ENCODE measurements at places on chromosomes 13 and 19. TPM values are rescaled to one million over a fixed set of nuclear protein-coding genes. Genes with fewer than 3 reads are reported as not detected.
A peak's percentile ranks its signal among the peaks of the same experiment; 100 is the strongest.

GRCh38 chr19:40315812-40316470 is 30.8 kb upstream of the AKT2 start:
- no peak for DNase-seq

GRCh38 chr13:60035874-60036273 is 127.9 kb downstream of the DIAPH3 start:
- no peak for DNase-seq

DNA sequence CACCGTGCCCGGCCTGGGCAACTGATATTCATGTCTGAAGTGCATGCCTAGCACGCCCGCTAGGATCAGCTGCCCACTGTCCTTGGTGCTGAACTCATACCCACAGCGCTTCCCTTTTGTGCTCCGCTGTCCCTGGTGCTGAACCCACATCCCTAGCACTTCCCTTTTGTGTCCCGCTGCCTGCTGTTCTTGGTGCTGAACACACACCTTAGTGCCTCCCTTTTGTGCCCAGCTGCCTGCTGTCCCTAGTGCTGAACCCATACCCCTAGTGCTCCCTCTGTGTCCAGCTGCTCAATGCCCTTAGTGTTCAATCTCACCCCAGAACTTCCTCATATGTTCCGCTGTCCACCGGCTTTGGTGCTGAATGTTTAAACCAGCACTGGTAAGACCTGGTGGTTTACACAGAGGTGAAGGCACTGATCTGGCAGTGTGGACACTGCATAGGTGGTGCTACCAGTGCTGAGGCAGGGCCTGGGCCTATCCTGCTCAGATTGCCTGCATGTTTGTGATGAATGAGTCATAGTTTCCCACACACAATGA is 26.3 kb upstream of the SIGLEC11 start:
- peak; percentile 96 for DNase-seq

DNA sequence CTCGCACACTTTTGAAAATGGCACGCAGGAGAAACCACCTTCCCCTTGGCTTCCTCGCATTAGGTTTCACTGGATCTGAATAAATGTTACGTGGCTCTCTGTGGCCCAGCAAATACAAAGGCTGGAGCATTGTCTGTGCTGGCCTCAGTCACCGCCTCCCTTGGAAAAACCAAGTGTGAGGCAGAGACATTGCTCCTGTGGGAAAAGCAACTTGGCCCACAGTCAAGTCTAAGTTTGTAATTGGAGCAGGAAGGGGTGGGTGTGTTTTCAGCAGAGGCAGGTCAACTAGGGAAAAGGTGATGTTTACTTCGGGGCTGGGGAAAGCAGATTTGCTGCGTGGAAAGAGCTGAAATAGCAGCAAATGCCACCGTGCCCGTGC is 101.6 kb downstream of the IRS2 start:
- no peak for DNase-seq

- DNase-seq: no peak
Observed at GRCh38 chr13:51777921-51778320, 26.0 kb downstream of the DHRS12 start.

NPHS1 gene
- polyA plus RNA-seq: 0.34 TPM

DNA sequence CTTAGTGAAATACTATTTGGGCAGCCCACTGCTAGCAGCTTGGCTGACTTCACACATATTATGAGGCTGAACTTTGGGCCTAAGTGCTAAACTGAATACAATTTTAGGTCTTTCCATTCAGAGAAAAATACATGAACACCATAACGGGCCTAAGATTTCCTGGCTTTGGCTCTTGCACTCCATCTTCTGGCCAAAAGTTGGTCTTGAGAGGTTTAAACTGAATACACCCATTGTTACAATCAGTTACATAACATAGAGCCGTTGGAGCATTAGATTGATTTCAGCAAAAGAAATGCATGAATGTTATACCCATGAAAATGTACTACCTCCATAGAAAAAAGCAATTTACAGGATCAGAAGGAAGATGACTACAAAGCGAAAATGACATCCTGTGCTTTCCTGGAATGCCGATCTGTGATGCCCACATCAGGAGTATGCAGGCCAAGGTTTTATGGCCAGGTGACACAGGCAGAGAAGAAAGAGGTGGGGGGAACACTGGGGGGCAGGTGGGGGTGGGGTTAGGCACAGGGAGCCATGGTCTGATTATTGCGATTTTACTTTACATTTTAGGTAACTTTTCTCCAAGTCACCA is 11.1 kb upstream of the SHISA2 start:
- peak; percentile 53 for DNase-seq

- DNase-seq: no peak
Observed at GRCh38 chr13:77925616-77926015, 7.0 kb upstream of the EDNRB start.

DNA sequence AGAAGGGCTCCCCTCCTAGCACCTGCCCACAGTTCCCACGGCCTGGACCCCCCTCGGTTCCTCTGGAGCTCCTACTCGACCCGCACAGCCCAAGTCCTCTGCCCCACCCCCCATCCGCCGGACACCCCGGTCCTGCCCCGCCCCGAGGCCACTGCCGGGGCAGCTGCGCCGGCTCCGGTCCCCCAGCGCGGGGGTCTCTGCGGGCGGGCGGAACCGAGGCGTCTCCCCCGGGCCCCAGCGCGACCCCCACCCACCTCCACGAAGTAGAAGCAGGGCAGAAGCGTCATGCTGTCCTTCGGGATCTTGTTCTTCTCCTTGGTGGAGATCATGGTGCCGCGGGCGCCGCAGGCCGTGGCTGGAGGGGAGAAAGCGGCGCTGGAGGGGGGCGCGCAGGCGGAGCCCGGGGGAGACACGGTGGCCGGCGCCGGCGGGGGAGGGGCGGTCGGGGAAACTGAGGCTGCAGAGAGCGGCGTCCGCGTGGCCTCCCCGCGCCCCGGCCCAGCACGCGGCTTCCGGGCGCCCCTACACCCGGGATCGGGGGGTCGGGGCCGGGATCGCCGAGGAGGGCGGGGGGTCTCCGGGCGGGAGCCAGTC is 427 bp downstream of the PLPPR3 start:
- no peak for DNase-seq

ZNF569 gene
- 6.8 TPM for polyA plus RNA-seq

DNA sequence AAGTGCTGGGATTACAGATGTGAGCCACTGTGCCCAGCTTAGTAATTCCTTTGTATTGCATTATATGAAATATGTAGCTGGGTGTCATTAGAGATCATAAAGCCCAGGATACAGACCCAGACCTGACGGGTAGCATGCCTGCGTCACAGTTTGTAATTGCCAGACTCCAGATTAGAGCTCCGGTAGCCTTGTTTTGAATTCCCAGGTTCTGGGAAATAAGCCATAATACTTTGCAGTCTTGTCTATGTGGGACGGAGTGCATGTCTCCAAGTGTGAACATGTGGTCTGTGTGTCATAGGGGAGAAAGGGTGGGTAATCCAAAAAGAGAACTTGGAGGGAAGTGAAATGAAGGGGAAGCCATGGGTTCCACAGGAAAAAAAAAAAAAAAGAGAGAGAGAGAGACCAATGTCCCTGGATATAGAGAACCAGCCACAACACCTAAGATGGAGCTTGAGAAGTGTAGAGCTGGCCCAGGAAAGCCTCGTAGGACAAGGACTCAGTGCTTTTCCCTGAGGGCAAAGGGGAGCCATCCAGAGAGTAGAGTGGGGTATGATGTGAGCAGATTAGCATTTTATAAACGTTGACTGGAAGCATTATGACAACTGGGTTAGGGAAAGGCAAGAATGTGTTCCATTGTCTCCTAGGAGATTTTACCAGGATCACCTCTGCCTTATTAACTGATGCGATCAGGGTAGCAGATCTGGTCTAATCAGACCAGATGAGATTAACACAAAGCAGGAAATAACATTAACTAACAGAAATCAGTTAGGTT is 2.6 kb downstream of the ZSCAN4 start:
- no peak for DNase-seq

DNA sequence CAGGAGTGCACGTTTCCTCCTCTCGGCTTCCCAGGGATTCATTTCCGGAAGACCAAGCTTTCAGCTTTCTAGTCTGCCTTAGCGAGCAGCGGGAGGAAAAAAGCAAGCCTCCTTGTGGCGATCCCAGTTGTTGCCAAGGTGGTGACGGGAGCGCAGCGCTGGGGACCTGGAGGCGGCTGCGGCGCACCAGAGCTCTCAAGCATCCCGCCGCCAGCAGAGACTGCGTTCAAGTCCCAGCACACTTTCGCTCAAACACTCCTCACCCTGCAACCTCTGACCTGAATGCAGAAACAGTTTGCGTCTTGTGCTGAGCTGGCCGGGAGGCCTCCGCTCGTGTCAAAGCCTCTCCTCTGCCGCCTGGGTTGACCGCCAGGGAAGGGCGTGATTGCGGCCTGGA is 4.9 kb downstream of the GSX1 start:
- no peak for DNase-seq

USF2 gene
- polyA plus RNA-seq: 151 TPM

DNA sequence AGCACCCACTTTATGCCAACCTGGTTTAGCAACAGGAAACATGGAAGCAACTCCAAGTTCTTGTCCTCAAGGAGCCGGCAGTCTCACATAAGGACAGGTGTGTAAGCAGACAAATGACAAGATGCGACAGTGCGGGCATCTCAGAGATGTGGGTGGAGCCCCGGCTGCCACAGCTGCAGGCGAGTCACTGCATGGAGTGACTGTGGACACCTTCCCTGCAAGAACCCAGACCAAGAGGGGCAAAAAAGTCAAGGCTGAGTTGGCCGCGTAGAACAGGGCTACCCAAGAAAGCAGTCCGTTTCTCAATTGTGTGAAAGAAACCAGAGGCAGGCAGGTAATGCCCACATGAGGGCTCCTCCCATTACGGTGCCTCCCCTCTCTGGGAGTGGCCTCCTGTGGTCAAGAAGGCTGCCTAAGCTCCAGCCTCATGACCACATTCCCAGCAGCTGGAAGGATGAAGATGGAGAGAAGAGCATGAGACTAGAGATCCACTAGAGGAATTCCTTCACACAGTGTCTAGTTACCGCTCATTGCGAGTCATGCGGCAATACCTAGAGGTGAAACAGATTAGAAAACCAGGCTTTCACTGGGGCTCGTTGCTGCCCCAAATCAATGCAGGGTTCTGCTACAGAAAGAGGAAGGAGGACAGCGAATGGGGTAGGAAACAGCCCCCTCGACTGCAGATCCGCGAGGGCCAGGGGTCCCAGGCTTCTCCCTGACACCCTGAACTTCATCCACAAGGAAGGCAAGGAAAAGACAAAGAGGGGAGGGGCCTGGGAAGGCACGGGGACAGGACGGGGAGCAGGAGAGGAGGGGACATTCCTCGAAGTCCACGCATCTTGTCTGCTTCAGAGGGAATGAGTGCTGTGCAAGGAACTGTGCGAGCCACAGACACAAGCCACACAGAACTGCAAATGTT is 80.2 kb downstream of the SPACA7 start:
- no peak for DNase-seq

GRCh38 chr19:743168-743687 is 7.7 kb upstream of the MISP start:
- no peak for DNase-seq

DNA sequence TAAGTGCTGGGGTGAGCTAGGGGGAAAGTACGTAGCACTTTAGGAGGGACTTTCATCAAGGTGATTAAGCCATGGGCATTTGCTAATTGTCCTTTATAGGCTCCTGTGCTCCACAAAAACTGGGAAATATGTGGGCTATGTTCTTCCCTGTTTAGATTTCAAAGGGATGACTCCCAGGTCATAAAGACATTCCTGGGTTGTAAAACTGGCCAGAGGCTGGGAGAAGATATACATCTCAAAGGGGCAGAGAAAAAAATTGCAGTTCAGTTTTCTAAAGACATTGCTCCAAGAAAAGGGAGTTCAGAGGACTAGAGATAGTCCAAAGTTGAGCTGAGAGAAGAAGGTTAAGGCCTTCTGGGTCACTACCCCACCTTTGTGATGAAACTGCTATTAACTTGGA is 204.8 kb downstream of the MYO16 start:
- DNase-seq: no peak

IL11 gene
- polyA plus RNA-seq: 1.5 TPM

LRG1 gene
- polyA plus RNA-seq: 2.1 TPM

DNA sequence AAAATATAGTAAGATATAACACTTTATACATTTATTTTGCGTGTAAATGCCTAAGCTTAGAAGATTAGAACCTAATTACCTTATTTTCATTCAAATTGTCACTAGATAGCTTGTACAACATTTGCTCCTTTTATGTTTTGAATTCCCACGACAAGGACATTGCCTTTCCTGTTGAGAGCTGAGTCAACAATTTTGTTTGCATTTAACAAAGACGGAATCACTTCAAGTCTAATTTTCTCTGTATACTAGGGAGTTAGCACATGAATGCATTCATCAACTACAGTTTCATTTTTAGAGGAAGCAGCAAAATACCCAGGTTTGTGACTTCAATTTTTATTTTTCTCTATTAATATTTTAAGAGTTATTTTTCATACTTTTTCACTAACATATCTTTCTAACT is 48.7 kb upstream of the PCCA start:
- DNase-seq: no peak

ZNF805 gene
- 1.3 TPM for polyA plus RNA-seq

DNA sequence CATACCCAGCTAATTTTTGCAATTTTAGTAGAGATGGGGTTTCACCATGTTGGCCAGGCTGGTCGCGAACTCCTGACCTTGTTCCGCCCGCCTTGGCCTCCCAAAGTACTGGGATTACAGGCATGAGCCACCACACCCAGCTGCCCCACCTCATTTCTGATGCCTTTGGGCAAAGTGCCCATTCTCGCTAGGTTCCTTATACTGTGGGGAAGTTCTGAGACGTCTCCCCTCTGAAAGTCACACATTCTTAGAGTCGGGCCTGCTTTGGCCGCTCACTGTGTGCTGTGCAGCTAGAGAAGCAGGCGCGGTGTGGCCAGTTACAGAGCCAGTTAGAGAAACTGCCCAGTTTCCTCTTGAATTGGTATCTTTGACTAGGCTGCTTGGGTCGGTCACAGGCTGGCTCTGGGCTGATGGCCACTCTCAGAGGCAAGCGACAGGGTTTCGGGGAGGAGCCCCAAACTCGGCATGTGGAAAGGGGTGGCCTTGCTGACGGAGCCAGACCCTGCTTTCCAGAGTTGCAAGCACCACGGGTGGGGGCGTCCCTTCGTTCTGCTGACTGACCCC is 18.0 kb downstream of the PRAM1 start:
- no peak for DNase-seq

- no peak for DNase-seq
Observed at GRCh38 chr13:102852556-102852955, 6.7 kb downstream of the ERCC5 start.

DNA sequence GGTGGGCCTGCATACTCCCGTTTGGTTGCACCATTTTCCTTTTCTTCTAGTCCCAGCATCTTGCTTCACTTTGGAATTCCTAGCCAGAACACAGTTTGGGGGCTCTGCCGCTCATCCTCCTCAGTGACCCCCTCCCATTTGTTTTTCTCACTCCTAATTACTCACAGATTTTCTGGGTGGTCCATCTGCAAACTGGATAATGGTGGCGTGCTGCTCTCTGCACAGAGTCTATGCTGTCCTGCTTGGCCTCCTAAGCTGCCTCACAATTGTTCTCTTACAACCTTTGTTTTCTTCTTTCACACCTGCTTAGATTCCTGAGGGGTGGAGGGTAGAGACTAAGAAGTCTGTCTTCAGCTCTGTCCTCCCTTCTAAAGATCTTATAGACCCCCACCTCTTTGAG is 80.8 kb downstream of the SHISA2 start:
- DNase-seq: no peak

NCAN gene
- 0.27 TPM for polyA plus RNA-seq

DNA sequence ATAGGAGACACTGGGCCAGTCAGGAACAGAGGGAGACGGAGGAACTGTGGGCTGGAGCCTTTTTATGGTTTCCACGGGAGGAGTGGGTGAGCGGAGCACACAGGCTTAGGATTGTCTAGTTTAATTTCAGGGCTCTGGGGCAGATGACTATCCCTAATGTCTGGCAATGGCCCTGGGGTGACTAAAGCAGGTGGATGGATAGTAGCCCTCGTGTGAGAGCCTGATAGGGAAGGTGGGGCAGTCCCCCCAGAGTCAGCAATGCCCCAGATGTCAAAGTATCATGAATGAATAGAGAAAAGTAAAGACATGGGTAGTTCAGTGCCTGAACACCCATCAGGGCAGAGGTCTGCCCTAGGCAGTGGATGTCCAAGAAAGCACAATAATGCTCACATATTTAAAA is 94.2 kb downstream of the ZDHHC20 start:
- no peak for DNase-seq
